Sigmoid colon (tissue), 7 donors: ENCODE measurements at places on chromosomes 1 and 21. TPM values are rescaled to one million over a fixed set of nuclear protein-coding genes. Genes with fewer than 3 reads are reported as not detected.

GRCh38 chr1:238370599-238370998 lies 479.9 kb upstream of the ZP4 start:
- H3K27me3 ChIP-seq, result no peaks in the 10 kb centered on the region
- no peaks in the 10 kb centered on the region for H3K4me1 ChIP-seq

DNA sequence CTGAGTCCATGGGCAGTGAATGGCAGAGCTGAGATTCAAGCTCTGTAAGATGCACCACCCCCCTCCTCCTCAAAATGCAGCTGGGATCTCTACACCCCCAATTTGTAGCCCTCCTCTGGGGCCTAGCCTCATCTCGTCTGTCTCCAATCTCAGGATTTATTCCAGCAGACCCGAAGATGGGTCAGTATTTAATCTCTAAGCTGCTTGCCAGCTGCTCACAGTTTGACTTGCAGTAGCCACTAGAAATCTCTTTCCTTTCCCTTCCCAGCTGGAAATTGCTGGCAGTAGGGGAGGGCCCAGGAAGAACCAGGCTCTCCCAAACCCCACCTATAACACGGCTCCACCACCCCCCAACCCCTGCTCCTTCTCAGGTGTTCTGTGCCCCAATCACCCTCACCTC lies 1.5 kb downstream of the LACTBL1 start:
- no peak overlapping the region for H3K4me3 ChIP-seq
- no peaks in the 10 kb centered on the region for H3K27me3 ChIP-seq
- no peak overlapping the region for H3K27ac ChIP-seq
- H3K36me3 ChIP-seq, result no peaks in the 10 kb centered on the region
- DNase-seq, result no peak

GSTM5 gene
- 8.0 TPM for total RNA-seq

TSPAN1 gene
- 8.9 TPM for total RNA-seq

DNA sequence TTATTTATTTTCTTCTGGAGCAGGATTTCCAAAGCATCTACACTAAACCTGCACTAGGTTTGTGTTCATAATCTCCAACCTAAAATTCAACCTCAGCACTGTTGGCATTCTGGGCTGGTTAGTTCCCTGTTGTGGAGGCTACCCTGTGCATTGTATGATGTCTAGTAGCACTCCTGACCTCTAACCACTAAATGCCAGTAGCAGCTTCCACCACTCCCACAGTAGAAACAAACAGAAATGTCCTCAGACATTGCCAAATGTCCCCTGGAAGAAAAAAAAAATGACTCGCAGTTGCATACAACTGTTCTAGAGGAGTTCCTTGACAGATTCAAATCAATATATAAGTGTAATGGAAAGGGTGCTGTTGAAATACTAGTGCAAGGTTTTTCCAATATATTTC lies 18.9 kb downstream of the GRIK1 start:
- no peaks in the 10 kb centered on the region for H3K4me1 ChIP-seq
- H3K27ac ChIP-seq, result no peak overlapping the region
- H3K36me3 ChIP-seq, result no peaks in the 10 kb centered on the region
- no peak overlapping the region for H3K4me3 ChIP-seq

TM2D1 gene
- 88.5 TPM for total RNA-seq

DNA sequence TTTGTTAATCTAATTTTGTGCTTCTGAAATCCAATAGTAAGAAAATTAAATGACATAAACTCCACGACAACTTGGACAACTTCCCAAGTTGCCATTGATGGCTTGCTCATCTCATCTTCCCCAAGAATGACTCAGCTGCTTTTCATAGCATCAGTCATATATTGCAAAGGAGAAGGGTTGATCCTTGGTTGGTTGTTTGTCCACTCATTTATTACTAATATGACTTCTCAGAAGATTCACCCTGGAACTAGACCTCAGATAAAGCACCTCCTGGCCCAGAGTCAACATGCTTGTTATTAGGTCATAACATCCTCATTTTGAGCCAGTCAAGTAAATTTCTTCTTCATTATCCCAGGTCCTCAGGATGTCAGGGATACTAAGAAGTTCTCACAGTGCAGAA lies 2.3 kb upstream of the LCE3D start:
- no peaks in the 10 kb centered on the region for H3K36me3 ChIP-seq
- no peak overlapping the region for H3K4me3 ChIP-seq
- no peaks in the 10 kb centered on the region for H3K27me3 ChIP-seq
- H3K4me1 ChIP-seq, result no peaks in the 10 kb centered on the region
- DNase-seq, result no peak

GRCh38 chr1:160646711-160647328 lies at the start of gene SLAMF1:
Gene SLAMF1 (minus strand): TSS chr1:160647044. CDS start chr1:160646945, 99 bp downstream.
- no peaks in the 10 kb centered on the region for H3K27me3 ChIP-seq
- DNase-seq, result no peak
- no peaks in the 10 kb centered on the region for H3K36me3 ChIP-seq
- H3K4me1 ChIP-seq, result no peaks in the 10 kb centered on the region
- no peak within 1 kb of the TSS for H3K27ac ChIP-seq

PADI2 gene
- 1.1 TPM for total RNA-seq

GRCh38 chr1:30705698-30706097 lies 17.7 kb downstream of the MATN1 start:
- no peaks in the 10 kb centered on the region for H3K36me3 ChIP-seq
- H3K27ac ChIP-seq, result no peak overlapping the region
- no peak overlapping the region for H3K4me3 ChIP-seq
- H3K4me1 ChIP-seq, result peaks cover 36% of the 10 kb centered on the region
- DNase-seq, result no peak

DNA sequence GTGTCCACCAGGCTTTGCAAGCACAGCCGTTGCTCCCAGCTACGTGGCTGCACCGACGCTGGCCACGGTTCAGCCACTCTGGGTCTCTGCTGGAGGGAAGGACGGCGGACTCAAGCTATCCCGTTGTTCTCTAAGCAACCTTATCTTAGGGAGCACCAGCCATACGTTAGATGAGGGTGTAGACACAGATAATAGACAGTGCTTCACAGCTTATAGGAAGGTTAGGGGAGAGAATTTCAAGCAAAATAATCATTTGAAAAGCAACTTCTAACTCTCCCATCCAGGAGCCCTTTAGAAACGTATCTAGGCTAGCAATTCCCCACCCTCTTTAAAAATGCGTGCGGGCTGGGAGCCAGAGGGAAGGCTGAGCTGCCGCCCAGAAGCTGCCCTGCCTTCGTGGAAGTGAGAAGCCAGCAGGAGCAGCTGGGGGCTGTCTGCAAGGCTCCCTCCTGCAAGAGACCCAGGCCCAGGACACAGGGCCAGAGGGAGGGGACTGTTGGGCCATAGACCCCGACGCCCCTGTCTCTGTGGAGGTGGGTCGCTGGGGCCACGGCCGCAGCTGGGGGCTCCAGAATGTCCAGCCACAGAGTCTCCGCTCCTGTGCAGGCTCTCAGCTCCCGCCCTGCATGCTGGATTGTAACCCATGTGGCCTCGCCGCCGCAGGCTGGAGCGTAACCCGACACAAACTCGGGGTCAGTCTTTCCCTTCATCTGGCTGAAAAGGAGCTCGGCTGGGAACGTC lies 31.2 kb upstream of the COL6A2 start:
- H3K4me1 ChIP-seq, result peaks cover 35% of the 10 kb centered on the region
- peak overlapping the region; percentile 93 for H3K27ac ChIP-seq

- H3K4me3 ChIP-seq, result no peak overlapping the region
- peaks cover 3% of the 10 kb centered on the region for H3K4me1 ChIP-seq
- no peak overlapping the region for H3K27ac ChIP-seq
- H3K36me3 ChIP-seq, result no peaks in the 10 kb centered on the region
- DNase-seq, result no peak
These were observed 54.0 kb upstream of the RASAL2 start for GRCh38 chr1:178039891-178040290.

DNA sequence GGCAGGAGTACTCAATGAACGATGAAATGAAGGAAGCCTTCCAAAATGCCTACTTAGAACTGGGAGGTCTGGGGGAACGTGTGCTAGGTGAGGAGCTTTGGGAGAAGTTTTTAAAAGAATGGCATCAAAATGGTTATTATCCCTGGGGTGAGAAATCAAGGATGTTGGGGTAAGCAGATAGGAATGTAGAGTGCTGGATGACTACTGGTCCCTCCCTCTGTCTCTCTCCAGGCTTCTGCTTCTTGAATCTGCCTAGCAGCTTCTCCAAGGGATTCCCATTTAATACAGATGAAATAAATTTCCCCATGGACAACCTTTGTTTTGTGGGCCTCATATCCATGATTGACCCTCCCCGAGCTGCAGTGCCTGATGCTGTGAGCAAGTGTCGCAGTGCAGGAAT lies 19.0 kb upstream of the CASQ1 start:
- H3K4me3 ChIP-seq, result no peak overlapping the region
- no peaks in the 10 kb centered on the region for H3K36me3 ChIP-seq
- DNase-seq, result peak; percentile 4
- H3K27me3 ChIP-seq, result no peaks in the 10 kb centered on the region
- H3K27ac ChIP-seq, result no peak overlapping the region

DNA sequence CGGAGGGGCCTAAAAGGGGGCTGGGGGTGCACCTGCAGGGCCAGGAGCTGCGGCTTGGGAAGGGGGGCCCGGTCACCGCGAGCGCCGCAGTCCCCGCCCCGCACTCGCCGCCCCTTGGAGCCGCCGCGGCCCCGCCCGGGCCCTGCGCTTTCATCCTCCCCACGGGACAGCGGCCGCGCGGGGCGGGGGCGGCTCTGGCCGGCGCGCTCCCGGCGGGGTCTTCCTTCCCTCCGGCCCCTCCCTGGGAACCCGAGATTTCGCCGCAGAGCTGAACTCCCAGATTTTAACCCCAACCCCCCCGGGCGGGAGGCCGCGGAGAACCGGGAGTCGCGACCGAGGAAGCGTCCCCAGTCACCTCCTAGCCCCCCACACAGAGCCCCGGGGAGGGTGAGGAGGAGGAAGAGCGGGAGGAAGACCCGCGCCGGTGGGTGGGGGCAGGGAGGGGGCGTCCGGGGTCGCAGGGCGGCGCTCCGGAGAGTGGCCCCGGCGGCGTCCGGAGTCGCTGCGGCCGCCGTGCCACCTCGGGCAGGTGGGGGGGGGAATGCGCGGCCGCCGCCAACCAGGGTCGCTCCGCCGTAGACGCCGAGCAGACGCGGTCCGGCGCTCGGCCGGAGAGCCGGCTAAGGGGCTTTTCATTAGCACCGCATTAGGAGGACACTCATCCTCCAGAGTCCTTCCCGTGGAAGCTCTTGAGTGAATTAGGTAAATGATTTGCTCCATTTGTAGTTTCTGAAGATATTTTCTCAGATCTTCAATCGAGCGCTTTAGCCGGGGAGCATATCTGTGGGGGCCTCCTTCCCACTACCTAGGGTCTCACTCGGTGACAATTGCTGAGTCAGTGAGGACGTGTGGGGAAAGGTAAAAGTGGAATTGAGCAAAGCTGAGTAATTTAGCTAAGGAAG lies 31.6 kb upstream of the NFIA start:
- peak overlapping the region; percentile 92 for H3K4me3 ChIP-seq
- peak overlapping the region; percentile 94 for H3K27ac ChIP-seq
- no peaks in the 10 kb centered on the region for H3K36me3 ChIP-seq
- peak; percentile 82 for DNase-seq

DNA sequence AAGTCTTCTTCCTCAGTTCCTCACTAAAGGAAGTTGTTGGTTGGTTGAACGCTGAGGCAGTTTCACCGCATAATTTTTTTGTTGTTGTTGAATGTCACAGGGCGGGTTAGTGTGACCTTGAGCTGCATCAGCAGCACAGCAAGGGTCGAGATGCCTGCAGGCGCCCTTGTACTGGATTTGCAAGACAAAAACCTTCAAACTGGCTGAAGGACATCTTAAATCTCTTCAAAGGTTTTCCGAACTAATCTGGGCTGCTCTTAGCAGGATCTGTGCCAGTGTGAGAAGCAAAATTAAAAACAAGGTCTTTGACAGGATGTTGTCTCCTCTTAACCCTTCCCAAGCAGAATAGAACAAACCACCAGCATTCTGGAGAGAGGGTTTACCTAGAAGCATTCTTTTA lies 59.4 kb downstream of the NRIP1 start:
- H3K27me3 ChIP-seq, result no peaks in the 10 kb centered on the region
- peak overlapping the region; percentile 59 for H3K27ac ChIP-seq
- DNase-seq, result no peak
- H3K4me3 ChIP-seq, result peak overlapping the region; percentile 9
- no peaks in the 10 kb centered on the region for H3K36me3 ChIP-seq
- H3K4me1 ChIP-seq, result peaks cover 41% of the 10 kb centered on the region

DNA sequence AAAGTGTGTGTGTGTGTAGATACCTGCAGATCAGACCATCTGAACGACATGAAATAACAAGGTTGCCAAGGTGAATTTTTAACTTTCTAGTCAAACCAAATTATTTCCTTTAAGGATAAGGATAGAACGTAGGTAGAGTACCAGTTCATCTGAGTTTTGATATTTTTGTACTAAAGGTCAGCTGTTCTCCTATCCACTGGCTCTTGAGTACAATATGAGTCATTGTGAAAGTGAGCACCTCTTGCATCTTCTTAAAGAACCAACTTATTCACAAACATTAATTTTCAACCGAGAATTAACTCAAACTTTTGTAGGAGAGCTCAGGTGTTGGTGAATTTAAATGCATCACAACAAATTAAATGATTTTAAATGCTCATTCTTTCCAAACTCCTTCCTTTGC lies 71.5 kb downstream of the IFI44 start:
- H3K36me3 ChIP-seq, result no peaks in the 10 kb centered on the region
- no peak for DNase-seq
- no peak overlapping the region for H3K4me3 ChIP-seq

SLC6A9 gene
- 5.4 TPM for total RNA-seq

DNA sequence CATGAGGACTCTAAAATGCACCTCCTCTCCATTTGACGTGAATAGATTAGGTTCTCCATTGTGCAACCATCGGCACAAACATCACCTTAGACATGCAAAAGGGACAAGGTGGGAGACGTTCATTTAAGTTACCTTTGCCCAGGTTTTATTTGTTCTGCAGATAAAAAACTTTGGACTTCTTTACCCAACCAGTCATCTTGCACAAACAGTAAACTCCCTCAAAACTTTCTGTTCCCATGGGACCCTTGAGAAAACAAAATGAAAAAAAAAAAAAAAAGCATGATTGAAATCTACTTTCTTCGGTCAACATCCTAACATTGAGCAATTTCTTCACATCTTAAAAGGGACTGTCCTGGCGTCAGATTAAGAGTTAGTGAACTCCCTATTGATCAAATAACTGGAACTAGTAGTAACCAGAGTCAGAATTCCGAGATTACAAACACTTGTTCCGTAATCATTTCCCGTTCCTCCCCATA lies 31.4 kb upstream of the PROX1 start:
- no peaks in the 10 kb centered on the region for H3K4me1 ChIP-seq
- DNase-seq, result no peak
- H3K27ac ChIP-seq, result no peak overlapping the region
- H3K4me3 ChIP-seq, result no peak overlapping the region
- no peaks in the 10 kb centered on the region for H3K36me3 ChIP-seq

CD1D gene
- 3.0 TPM for total RNA-seq

GNAT2 gene
- total RNA-seq, result not detected

DFFB gene
- 6.1 TPM for total RNA-seq

GRCh38 chr1:194225821-194226220 lies 1039.4 kb upstream of the B3GALT2 start:
- no peak overlapping the region for H3K27ac ChIP-seq
- no peak for DNase-seq
- H3K36me3 ChIP-seq, result no peaks in the 10 kb centered on the region
- H3K27me3 ChIP-seq, result no peaks in the 10 kb centered on the region

C1orf52 gene
- total RNA-seq, result 18.5 TPM

DNA sequence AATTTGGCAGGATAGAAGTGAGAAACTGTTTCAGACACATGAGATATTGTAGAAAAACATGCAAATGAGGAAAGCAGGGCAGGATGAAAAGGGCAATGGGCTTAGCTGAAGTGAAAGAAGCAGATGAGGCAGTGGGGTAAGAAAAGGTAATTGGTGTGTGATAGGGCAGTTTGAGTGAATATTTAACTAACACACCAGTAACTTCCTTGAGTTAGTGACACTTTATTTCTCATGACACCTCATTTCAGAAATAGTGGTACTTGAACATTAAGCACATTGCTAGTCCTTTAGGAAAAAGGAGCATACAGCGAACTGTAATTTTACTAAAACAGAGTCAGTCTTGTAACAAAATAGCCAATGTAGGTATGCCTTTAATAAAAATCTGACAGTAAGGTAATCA lies 415.0 kb downstream of the DPYD start:
- H3K4me1 ChIP-seq, result no peaks in the 10 kb centered on the region
- no peaks in the 10 kb centered on the region for H3K36me3 ChIP-seq
- H3K4me3 ChIP-seq, result no peak overlapping the region
- H3K27me3 ChIP-seq, result no peaks in the 10 kb centered on the region
